ENCODE measurements at places on chromosomes 5 and 9.

DNA sequence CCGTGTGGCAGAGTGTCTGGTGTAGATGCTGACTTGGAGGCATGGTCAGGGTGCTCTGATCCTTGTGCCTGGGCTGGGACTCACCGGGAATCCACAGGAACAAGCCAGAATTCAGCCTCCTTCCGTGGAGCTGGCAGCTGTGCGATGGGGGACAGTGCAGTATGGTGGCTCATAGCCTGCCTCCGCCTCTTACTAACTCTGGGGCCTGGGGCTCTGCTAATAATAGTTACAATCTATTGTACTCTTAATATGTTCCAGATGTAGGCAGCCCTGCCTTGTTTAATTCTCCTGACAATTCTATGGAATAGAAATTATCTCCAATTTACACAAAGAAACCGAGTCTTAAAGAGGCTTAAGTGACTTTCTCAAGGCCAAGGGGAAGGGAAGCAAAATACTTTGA, 77.6 kb downstream of the PCDH1 start:
- DNase-seq: no peak

DNA sequence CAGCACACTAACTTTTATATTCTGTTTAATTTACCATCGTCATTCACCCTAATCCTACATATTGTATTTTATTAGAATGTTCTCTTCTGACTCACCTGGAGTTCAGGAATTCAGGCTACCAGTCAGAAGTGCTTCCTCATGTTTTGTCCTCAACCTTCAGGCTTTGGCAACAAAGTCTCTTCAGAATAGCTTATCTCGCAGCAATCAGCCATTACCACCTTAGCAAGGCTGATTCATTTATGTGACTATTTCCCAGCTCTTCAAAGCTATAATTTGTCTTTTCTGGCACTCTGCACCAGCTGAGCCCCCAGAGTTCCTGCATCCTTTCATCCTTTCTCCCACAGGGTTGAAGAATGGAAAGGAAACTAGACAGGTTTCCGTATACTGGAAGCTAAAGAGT, 365.5 kb upstream of the CDH18 start:
- no peak for DNase-seq

GRCh38 chr9:80605129-80605528, 1033.4 kb downstream of the TLE4 start:
- DNase-seq: no peak

- DNase-seq: no peak
These were observed 286.4 kb downstream of the AOPEP start for GRCh38 chr9:95012902-95013301.

DNA sequence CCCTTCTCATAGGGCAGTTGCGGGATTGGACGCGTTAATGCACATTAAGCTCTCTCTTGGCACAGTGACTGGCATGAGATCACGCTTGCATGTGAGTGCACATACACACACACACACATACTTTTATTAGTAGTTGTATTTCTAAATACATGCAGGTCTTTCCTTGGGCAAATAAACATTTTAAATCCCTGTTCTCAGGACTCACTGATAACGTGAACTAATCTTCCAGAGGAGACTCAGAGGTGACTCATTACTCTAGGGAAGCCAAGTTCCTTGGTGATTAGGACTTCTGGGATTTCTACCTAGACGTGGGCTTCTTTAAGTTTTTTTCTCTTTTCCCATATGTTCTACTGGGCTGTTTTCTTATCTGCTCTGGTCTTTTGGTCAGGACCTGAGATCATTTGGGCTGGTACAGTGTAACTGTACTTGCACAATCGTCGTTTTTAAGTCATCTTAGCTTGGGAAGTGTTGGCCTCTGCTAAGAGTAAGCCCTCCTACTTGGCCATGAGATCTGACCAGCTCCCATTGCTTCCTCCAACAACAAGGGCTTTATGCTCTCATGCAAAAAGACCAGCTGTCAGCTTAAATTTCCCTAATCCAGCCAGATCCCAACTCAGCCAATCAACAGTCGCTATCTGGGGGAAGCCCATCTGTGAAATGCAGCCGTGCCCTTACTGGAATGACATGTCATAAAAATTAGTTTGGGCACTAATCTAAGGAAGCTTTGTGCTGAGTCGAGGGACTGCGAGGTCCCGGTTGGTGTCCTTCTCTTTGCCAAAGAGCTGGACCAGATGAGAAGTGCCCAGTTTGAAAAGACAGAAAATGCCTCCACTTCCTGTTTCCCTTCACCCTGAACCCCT, 176.4 kb upstream of the ANKRD55 start:
- no peak for DNase-seq

DNA sequence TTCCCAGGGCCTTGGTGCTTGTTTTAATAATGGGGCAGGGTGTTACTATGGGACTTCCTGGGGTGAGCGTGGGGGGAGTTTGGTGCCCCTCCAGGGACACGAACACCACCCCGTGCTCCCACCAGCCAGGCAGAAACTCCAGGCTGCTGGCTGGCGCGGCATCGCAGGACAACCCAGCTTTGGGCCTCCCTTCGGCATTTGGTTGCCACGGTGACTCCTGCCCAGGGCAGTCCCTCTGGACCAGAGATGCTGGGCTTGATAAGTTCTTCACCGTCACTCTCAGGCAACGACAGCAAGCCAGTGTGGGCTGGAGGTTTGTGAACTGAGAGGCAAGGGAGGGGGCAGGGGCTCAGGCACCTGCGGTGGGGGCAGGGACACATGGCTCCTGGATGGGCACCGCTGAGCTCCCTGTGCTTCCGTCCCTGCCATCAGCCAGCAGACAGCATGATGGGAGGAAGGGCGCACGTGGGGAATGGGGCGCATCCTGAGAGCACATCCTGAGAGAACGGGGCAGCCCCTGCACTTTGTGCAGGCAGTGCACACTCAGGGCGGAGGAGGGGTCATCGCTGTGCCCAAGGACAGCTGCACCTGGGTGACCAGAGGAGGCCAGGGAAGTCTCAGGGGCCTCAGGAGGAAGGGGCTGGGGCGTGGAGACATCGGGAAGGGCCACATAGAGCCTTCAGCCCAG, 116.4 kb downstream of the RXRA start:
- DNase-seq: no peak

DNA sequence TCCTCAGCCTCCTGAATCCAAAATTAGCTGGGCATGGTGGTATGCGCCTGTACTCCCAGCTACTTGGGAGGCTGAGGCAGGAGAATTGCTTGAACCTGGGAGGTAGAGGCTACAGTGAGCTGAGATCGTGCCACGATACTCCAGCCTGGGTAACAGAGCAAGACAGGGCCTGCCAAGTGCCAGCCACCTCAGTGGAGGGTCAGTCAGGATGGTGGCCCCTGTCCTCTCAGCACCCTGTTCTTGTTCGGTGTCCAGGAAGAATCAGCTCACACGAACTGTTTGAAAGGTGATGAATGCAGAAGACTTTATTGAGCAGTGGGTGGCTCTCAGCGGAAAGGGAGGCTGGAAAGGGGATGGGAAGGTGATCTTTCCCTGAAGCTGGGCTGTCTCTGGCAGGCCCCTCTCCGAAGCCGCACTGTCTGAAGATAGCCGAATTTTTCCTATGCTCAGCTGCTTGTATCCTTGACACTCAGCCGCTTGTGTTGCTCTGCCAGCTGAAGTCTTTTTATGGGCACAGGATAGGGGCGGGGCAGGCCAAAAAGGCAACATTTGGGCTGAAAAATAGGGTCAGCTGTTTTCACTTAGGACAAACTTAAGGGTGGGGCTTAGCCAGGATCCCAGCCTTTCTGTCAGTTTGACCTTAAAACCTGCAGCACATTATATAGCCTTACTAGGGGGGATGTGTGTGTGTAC, 50.9 kb downstream of the UBE2R2 start:
- no peak for DNase-seq

DNA sequence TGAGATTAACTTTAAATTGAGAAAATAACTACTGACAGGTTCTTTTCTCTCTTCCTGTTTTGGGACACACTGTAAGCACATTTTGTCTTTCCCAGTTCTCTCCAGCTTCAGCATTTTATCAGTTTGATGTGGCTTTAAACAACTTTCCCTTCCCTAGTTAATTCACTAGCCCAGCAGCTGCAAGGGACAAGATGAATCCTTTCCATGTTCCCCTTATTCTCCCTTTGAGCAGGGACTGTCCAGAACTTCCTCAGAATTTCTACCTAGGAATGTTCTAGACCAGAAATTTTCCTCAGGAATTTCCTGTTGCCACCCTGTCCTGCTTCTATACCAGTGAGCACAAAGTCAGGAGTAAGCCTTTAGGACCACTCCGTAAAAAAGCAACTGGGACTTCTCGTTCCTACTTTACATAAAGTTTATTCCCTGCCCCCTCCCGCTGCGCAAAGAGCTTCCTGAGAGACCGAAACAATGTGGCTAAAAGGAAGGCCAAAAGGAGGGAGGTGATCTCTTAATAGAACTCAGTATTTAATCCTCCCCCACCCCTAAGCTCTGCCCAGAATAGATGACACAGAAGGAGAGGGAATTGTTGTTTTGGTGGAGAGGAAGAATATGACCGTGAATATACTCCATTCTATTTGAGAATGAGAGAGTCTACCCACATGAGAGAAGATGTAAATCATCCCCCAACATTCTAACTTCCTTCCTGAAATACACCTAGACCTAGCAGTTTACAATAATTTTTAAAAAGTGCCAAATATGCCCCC, 61.9 kb downstream of the GLIS3 start:
- no peak for DNase-seq

GRCh38 chr9:98678244-98678842, 30.4 kb downstream of the GABBR2 start:
- DNase-seq: no peak

- no peak for DNase-seq
These were observed 11.2 kb downstream of the GPSM1 start for GRCh38 chr9:136338511-136338910.

DNA sequence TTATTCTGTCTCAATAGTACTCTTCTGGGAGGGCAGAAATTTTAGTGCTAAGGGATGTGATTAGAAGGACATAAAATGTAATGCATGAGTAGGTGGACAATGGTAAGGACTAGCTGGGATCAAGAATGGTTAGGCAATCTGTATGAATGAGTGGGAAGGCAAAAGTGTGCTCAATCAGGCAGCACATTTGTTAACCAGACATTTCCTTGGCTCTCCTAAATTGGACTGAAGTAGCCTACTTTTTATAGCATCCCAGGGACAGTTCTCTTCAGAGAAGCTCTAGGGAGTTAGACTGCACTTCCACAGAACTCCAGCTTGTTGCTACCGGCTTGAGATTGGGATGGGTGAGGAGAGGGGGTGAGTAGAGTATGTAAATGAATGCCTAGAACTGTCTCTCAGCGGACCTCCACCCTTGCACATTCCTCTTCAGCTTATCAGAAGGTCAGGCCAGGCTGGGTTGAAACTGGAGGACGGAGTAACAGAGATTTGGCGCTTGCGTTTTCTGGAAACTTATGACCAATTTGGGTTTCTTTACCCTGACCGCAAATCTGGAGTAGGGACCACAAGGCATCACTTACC, 19.0 kb upstream of the ARL14EPL start:
- DNase-seq: no peak

DNA sequence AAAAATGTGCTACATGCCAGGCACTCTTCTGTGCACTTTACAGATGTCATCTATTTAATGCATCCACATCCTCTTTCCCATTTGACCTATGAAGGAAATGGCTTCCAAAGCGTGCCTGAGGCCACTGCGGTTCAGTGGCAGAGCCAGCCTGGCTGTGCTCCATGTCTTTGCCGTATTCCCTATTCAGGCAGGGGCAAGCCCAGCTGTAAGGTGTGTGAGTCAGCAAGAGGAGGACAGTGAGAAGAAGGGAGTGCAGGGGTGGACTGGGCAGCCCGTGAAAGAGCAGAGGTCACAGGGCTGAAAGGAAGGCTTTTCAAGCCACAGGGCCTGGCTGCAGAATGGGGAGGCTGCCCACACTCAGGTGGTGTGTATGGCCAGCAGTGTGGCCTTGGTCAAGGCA, 91.7 kb downstream of the HRH2 start:
- DNase-seq: no peak

DNA sequence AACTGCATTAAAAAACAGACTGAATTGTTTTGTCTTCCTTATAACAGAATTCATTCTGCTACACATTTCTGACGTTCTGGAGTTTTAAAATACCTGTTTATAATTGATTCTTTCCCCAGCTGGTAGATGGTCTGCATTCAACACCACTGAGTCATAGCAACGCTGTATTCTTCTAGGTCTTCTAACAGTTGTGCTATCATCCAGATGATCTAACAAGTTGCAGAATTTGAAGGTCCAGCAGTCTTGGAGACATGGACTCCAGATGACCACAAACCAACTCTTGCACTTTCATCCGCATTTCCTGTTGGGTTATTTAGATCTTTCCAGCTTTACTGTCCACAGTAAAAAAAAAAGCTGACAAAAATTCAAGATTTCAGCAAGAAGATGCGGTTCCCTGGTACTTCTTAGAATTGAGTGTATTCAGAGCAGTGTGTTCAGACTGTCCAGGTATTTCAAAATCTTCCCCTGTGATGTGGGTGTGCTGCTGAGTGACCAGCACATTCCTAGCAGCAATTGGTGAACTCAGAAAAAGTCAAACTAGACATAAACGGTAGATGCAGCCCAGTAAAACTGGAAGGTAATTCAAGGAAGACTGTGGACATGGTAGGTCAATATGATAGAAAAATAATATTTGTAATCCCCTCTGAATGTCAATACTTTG, 50.2 kb downstream of the CSNK1A1 start:
- DNase-seq: no peak

GRCh38 chr9:114450833-114451706, 54.2 kb downstream of the WHRN start:
- DNase-seq: no peak

DNA sequence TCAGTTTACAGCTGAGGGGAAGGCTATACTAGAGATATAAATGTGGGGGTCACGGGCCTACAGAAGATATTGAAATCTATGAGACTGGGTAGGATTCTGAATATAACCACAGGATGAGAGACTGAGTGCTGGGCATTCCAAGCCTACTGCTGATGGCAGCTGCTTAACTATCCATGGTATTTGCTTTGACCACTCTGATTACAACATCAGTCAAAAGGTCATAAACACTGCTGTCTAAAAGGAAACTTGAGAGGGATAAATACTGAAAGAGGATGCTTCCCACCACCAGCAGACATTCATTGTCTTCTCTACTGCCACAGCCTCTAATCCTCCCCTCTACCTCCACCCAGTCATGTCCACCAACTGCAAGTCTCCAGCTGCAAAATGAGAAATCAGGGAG, 3.8 kb downstream of the ZNF622 start:
- no peak for DNase-seq

DNA sequence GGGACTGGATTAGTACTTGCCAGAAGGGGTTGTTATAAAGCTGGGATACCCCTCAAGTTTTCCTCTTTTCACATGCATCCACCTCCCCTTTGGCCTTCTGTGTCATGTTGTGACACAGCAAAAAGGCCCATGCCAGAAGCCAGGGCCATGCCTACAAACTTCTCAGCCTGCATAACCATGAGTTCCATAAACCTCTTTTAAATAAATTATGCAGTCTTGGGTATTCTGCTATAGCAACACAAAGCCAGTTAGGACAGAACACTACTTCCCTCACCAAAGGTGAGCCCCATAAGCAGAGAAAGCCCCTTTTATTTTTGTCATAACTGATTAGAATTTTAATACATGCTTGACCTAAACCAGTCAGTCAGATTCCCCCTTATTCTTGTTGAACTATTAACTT, 801.3 kb downstream of the DNAH5 start:
- DNase-seq: no peak

DNA sequence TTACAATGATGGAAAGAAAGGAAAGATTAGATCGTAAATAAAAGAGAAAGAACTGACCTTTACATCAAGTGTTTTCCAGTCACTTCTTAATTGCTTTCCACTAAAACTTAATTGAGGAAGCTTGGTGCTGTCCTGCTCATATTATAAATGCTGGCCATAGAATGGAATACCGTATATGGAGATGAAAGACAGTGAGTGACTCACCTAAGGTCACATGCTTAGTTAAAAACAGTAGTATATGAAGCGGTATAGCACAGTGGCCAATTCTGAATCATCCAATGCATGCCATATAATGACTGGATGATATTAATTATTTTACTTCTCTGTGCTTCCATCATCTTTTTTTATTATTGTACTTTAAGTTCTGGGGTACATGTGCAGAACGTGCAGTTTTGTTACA, 482.4 kb upstream of the SGCD start:
- no peak for DNase-seq

Measured in stimulated activated CD4-positive, alpha-beta T cell treated with anti-CD3 and anti-CD28 coated beads, Interleukin-1b, Interleukin-23, amount 100 ng/mL, for 24 hours (primary cell).